NCI-H510A (cell line): ENCODE measurements at places on chromosomes 4 and X.

- no peak for DNase-seq
These were observed 5.7 kb downstream of the WFS1 start for GRCh38 chr4:6275351-6275750.

DNA sequence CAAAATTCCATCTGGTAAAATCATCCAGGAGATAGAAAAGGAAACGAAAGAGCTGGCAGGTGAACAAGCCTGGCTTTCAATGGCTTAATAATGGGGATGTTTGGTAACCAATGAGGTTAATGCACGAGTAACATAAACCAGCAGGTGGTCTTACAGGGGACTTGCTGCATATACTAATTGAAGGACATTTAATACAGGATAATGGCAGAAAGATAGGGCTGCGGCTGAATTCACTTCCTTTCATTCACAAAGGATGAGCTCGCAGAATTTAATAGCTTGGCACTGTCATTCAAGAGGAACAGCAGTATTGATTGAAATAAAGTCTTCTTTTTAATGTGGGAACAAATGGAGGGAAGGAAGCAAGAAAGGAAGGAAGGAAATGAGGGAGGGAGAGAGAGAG lies 156.3 kb upstream of the RAI2 start:
- DNase-seq, result no peak

GRCh38 chrX:42751573-42751972 lies 26.4 kb downstream of the PPP1R2C start:
- DNase-seq, result no peak

GRCh38 chr4:48642421-48643374 lies 137.4 kb downstream of the FRYL start:
- DNase-seq, result no peak

- no peak for DNase-seq
These were observed 516 bp downstream of the SGMS2 start for GRCh38 chr4:107825072-107825824.

GRCh38 chrX:112670977-112671376 lies 8.8 kb downstream of the LHFPL1 start:
- DNase-seq, result no peak

- DNase-seq, result no peak
These were observed 1.0 kb upstream of the TLR1 start for GRCh38 chr4:38805530-38806145.

- DNase-seq, result no peak
These were observed 41.7 kb downstream of the FGFRL1 start for GRCh38 chr4:1053080-1053661.

DNA sequence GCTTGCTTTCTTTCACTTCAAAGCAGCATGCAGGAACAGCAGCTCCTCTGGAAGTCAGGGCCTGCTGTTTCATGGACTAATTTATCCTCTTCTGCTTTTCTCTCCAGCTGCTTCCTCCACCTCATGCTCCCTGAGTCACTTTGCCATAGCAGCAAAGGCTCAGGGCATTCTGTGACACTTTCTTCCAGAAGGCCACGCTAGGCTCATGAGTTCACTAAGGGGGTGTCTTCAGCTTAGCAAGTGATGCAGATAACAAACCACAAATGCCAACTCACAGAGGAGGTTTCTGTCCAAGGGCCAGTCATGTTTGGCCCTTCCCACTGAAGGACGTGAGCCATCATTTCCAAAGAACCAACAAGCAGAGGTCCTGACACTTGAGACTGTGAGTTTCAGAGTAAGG lies 200.2 kb downstream of the ADGRA3 start:
- DNase-seq, result no peak

- DNase-seq, result no peak
These were observed 67.1 kb downstream of the MID1IP1 start for GRCh38 chrX:38868321-38868720.

GRCh38 chrX:72019487-72019886 lies 108.8 kb downstream of the NHSL2 start:
- no peak for DNase-seq

DNA sequence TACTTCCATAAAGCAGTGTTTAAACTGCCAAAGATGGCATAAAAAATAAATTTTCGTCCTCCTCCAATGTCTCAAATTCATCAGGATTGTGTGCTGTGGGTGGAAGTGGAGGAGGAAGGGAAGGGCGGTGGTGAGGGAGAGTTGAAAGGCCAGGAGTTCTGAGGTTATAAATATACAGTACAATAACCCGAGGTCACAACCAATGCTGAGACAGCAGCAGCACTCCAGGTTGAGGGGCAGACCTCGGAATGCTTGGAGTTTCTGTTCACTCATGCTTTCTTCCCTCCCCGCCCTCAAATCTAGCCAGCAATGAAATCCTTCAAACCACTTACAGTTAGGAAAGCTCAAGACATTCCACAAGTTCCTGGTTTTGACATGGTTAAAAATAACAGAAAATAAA lies 134.0 kb upstream of the SMAD1 start:
- DNase-seq, result no peak

GRCh38 chr4:163693776-163694175 lies 199.3 kb downstream of the TMA16 start:
- no peak for DNase-seq

- no peak for DNase-seq
These were observed 48.7 kb downstream of the STIM2 start for GRCh38 chr4:26909369-26909768.

GRCh38 chr4:8237256-8237989 lies 32.1 kb upstream of the HTRA3 start:
- DNase-seq, result no peak

GRCh38 chr4:167897116-167897515 lies 195.2 kb upstream of the ANXA10 start:
- peak; percentile 49 for DNase-seq

DNA sequence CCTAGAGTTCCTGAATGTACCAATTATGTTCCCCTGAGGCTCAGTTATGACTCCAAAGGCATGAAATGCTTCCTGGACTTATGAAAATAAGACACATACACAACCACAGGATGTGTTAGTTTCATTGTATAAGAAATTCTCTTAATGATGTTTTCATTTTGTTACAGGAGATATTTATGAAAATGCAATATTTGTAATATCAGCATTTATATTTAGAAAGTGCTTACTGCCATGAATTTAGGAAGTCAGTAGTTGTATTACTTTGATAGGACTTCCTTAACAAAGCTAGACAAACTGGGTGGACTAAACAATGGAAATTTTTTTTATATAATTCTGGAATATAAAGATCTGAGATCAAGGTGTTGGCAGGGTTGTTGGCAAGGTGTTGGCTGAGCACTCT lies 572.1 kb upstream of the IGFBP7 start:
- no peak for DNase-seq

DNA sequence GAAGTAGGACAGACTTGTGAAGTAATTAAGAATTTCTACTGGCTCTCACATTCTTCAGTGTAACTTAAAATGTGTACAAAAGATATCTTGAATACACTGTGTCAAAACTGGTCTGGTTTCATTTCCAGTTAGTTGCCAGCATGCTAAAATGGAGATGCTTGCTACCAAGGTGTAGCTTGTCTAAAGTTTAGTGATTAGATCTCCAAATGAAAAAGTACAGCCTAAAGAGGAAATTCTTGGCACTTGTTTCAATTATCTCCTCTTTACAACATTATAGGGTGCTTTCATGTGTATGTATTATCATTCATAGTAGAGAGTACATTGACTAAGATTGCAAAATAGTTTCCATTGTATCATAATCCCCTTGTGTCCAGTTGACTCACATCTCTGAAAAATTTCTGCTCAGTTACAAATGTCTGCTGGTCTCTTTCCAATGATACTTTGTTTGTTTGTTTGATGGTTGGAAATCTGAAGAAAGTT lies 97.3 kb upstream of the SPRY1 start:
- DNase-seq, result no peak

GRCh38 chr4:140861359-140862176 lies 105.4 kb upstream of the TBC1D9 start:
- DNase-seq, result no peak

GRCh38 chr4:52246827-52247226 lies 195.7 kb downstream of the SPATA18 start:
- no peak for DNase-seq

GRCh38 chr4:152106781-152107321 lies 346.0 kb upstream of the GATB start:
- DNase-seq, result no peak

DNA sequence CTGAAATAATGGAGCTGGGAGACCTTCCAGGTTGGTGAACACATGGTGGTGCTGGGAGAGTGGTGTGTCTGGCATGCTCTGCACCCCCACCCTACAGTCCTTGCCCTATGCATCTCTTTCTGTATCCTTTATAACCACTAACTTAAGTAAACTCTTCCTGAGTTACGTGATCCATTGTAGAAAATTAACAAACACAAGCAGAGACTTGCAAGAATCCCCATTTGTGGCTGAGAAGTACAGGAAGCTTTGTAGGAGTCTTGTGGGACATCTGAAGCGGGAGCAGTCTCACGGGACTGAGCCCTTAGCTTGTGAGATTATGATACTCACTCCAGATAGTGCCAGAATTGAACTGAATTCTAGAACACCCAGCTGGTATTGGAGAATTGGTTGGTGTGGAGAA lies 14.3 kb upstream of the FAM13A start:
- DNase-seq, result no peak

GRCh38 chr4:180640193-180640592 lies 1603.0 kb upstream of the TENM3 start:
- no peak for DNase-seq

- no peak for DNase-seq
These were observed 13.8 kb upstream of the MXD4 start for GRCh38 chr4:2275546-2276251.

GRCh38 chrX:21947671-21948070 lies 7.2 kb downstream of the SMS start:
- no peak for DNase-seq

- DNase-seq, result no peak
These were observed 133.4 kb downstream of the OPHN1 start for GRCh38 chrX:68299898-68300297.

DNA sequence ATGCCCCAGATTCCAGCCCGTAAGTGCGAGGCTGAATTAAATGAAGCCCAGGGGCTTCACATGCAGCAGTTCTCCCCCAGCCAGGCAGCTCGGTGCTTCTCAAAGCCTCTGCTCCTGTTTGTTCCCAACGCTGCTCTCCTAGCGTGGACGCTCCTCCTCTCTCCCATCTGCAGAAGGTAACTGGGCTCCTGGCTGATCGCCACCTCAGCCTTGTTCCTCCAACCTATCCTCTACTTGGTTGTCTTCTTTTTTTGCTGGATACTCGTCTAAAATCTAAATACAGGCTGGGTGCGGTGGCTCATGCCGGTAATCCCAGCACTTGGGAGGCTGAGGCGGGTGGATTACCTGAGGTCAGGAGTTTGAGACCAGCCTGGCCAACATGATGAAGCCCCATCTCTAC lies 70.3 kb downstream of the NSUN7 start:
- DNase-seq, result no peak

- DNase-seq, result no peak
These were observed 49.3 kb upstream of the EOLA2 start for GRCh38 chrX:149987613-149988012.

DNA sequence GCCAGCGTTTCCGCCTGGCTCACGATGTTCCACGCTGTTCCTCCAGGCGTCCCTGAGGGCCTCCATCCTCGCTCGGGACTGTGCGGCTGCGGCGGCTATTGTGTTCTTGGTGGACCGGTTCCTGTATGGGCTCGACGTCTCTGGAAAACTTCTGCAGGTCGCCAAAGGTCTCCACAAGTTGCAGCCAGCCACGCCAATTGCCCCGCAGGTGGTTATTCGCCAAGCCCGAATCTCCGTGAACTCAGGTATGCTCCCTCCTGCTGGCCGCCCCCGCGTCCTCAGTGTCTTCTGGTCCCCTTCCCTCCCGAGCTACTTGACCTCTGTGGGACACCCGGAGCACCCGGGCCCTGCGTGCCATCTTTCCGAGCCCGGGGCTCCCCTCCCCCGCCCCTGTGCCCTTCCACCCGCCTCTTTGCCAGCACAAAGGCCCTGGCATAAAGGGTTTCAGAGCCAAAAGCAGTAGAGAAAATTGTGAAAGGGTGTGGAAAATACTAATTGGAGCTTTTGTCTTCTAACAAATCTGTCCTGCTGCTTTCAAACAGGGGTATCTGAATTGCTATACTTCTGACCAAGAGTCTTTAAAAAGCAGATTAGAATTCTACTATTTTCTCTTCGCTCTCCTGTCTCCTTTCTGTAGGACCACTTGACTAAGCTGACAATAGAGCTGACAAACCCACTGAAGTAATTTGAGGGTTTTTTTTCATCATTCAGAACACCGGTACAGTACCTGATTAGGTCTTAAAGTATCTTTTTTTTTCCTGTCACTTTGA lies 104.0 kb downstream of the NEUROG2 start:
- DNase-seq, result no peak

DNA sequence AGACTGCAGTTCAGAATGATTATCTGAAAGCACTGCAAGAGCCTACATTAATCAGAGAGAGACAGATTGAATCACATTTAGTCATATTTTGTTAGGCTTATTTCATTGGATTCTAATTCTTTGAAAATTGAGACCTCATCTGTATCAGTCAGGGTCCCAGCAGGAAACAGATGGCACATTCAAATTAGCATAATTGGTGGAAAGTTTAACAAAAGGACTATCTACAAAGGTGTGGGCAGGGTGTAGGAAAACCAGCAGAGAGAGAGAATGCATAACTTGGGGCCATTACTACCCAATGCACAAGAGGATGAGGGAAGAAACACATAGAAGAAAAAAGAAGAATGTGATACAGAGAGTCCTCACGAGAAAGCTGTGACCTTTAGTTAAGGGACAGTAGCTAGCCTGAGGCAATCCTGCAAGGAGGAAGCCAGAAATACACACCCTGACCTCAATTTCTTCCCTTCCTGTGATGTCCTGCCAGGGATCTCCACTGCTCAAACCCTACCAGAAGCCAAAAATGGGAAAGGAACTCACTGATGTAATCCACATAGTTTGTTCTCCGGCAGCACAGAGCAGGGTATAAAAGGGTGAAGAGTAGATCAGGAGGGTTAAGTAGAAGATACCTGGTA lies 17.7 kb upstream of the XKRX start:
- DNase-seq, result no peak

DNA sequence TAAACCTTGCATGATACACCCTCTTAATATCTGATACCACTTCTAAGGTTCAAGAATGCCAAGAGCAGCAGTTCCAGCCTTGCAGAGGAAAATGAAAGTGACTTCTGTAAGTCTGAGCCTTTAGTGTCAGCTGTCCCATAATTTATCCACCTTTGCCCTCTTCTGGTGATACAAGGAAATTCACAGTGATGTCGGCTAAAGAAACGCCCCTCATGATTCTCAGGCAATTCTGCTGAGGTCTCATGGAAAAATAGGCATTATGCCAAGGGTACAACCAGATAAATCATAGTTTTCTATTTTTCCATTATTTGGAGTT lies 172.2 kb upstream of the CXCL13 start:
- DNase-seq, result peak; percentile 45

GRCh38 chr4:138039010-138039409 lies 203.1 kb downstream of the SLC7A11 start:
- no peak for DNase-seq

- no peak for DNase-seq
These were observed 3.5 kb downstream of the BCOR start for GRCh38 chrX:40094041-40094899.

- DNase-seq, result no peak
These were observed 700.6 kb upstream of the PITX2 start for GRCh38 chr4:111323496-111323895.

GRCh38 chr4:88518911-88519310 lies 4.7 kb downstream of the PYURF start:
- no peak for DNase-seq
